ENCODE measurements at places on chromosomes 7 and 10. TPM values are rescaled to one million over a fixed set of nuclear protein-coding genes. Genes with fewer than 3 reads are reported as not detected.

- no peak for DNase-seq
These were observed 38.6 kb downstream of the SLC25A40 start for GRCh38 chr7:87837597-87837996.

GRCh38 chr10:24737001-24737400 lies 13.3 kb upstream of the ARHGAP21 start:
- DNase-seq = no peak

- no peak for DNase-seq
These were observed 96.6 kb downstream of the ZNF248 start for GRCh38 chr10:37760817-37761216.

DNA sequence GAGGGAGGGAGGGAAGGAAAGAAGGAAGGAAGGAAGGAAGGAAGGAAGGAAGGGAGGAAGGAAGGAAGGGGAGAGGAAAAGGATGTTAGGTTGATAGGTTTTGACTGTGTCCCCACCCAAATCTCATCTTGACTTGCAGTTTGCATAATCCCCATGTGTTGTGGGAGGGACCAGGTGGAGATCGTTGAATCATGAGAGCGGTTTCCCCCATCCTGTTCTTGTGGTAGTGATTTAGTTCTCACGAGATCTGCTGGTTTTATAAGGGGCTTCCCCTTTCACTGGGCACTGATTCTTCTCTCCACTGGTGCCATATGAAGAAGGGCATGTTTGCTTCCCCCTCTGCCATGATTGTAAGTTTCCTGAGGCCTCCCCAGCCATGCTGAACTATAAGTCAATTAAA lies 15.1 kb upstream of the NUDCD3 start:
- DNase-seq = no peak

DNA sequence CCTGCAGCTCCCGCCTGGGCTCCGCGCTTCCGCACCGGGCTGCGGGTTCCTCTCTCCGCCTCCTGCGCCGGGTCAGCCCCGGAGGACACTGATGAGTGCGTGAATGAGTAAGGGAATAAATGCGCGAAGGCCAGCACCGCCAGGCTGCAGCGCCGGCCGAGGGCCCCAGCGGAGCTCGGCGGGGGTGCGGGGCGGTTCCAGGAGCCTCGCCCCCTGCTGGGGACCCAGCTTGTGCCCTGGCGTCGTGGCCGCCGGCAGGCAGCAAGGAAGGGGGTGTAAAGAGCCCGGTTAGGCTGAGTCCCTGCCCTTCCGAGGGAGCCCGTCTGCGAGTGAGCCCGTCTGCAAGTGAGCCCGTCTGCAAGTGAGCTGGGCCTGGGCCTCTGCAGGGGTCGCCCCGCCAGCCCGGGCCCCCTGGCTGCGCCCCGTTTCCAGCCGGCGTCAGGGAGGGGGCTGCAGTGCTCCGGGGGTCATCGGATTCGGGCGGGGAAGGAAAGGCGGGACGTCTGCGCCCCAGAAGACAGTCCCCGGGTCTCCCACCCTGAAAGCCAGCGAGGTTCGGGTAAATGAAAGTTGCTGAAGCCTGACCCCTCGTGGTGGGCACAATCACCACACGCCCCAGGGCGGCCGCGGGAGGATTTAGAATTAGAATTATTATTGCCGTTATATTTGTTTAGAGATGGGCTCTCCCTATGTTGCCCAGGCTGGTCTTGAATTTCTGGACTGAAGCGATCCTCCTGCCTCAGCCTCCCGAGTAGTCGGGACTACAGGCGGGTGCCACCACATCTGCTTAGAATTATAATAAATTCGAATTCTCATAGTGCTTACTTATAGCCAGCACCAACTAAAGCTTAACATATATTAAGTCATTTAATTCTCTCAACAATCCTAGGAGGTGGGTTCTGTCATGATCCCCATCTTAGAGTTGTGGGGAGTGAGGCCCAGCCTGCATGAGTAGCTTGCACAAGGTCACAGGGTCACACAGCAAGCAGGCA lies 8.6 kb upstream of the CRYGN start:
- peak; percentile 62 for DNase-seq

GRCh38 chr7:74478671-74479065 lies 25.0 kb downstream of the GTF2IRD1 start:
- DNase-seq = no peak

GRCh38 chr10:91579329-91579985 lies 53.4 kb downstream of the PPP1R3C start:
- DNase-seq = no peak

GRCh38 chr7:143374561-143374960 lies 6.6 kb upstream of the ZYX start:
- no peak for DNase-seq

DNA sequence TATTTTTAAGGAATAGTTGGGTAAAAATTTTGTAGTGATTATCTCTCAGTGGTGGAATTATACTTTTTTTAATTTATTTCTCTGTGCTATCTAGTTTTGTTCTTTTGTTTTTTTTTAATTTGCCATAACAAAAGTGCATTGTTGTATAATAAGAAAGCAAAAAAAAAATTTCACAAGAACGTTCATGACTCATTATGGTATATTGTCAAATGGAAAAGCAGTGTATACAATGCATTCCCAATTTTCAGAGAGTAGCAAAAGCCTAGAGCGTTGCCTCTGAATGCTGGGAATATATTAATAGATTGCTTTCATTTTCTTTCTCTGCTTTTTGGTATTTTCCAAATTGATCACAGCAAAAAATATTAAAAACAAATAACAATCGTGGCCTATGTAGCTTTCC lies 46.3 kb upstream of the GPAM start:
- DNase-seq = no peak

DNA sequence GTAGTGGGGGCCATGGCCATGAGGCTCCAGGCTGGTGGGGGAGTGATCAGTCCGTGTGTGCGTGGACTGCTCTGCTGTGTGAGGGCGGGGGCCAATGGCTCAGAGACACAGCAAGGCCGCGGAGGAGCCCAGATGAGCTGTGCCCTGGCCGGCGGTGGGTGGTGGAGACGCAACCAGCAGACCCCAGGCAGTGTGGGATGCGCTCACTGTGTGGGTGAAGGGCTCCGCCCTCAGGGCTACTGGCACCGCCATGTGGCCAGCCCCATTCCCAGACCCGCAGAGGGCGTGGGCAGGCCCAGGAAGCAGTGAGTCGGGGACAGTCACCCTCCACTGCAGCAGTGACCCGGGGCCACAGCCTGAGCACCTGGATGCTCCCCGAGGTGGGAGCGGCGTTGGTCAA lies 9.1 kb downstream of the NKX6-2 start:
- no peak for DNase-seq

GRCh38 chr10:114499630-114500190 lies 95.4 kb upstream of the AFAP1L2 start:
- peak; percentile 75 for DNase-seq

- DNase-seq = peak; percentile 81
These were observed 18.8 kb downstream of the CHST15 start for GRCh38 chr10:124074501-124075109.

GRCh38 chr7:71752171-71752935 lies 620.4 kb downstream of the GALNT17 start:
- DNase-seq = peak; percentile 57

- no peak for DNase-seq
These were observed 99.0 kb upstream of the PITRM1 start for GRCh38 chr10:3271354-3272115.

GRCh38 chr7:40582539-40582938 lies 447.7 kb downstream of the SUGCT start:
- no peak for DNase-seq

DNA sequence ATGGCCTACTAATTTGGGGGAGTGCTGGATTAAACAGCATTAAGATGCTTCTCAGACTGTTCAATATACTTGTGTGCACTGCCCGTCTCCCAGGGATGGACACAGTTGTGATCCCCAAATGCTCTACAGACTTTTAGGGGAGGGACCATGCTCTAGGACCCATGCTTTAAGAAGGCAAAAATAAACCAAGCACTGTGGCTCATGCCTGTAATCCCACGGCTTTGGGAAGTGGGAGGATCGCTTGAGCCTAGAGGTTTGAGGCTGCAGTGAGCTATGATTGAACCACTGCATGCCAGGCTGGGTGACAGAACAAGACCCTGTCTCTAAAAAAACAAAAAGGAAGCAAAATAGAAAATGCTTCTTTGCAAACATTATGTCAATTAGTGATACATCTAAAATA lies 102.6 kb downstream of the VOPP1 start:
- peak; percentile 14 for DNase-seq

DNA sequence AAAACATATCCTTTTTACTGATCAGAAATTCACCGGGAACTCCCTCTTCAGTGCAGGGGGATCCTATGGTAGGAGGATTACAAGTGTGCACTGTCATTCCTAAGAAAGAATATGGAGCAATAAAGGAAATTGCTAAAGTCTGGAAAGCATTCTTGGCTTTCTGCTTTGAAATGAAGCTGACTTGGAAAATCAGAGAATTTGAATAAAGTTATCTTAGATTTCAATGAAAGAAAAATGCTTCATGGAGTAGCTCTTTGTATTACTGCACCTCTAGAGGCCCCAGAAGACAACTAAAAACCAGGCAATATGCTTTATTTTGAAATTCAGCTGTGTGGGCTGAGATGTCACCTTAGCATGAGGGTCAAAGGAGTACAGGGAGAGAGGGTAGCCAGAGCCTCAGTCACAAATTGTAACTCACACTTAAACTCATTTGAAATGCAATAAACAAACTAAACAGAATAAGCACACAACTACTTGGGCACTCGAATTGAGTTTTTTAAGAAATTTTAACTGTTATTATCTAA lies 102.5 kb downstream of the IMMP2L start:
- no peak for DNase-seq

- no peak for DNase-seq
These were observed 351.2 kb upstream of the AKR1E2 start for GRCh38 chr10:4474829-4475228.

DNA sequence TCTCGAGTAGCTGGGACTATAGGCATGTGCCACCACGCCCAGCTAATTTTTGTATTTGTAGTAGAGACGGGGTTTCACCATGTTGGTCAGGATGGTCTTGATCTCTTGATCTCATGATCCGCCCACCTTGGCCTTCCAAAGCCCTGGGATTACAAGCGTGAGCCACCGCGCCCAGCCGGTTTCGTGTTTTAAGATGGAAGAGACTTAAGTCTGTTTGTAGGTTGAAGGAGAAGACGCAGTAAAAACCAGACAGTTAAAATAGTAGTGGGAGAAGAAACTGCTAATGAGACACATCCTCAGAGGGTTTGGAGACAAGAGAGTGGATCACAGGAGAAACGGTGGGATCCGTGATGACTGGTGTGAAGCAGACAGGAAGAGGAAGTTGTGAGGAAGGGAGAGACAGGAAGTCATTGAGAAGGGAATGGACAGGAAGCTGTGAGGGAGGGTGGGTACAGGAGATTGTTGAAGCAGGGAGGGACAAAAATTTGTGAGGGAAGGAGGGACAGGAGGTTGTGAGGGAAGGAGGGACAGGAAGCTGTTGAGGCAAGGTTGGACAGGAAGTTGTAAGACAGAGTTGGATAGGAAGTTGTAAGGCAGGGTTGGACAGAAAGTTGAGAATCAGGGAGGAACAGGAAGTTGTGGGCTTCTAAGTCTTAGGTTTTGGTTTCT lies 115.5 kb downstream of the WDFY4 start:
- no peak for DNase-seq

DNA sequence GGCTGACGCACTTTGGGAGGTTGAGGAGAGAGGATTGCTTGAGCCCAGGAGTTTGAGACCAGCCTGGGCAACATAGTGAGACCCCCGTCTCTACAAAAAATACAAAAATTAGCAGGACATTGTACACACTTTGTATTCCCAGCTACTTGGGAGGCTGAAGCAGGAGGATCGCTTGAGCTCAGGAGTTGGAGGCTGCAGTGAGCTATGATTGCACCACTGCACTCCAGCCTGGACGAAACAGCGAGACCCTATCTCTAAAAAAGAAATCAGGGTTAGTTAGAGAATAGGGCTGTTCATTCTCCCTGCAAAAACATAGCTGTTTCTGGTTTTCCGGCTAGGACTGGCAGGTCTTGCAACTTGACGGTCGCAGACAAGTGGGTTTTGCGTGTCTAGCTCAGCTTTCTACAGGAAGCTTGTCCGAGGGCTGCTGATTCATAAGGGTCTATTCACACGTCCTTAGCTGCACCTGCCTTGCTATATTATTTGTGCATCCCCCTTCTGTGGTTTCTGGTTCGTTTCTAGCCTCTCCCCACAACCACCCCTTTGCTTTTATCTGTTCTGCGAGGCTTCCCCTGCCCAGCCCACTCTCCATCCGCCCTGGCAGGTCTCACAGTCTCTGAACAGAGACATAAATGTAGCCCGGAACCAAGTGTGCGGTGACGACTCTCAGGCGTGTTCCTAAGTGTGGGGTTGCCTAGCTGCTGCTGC lies 10.7 kb downstream of the AMZ1 start:
- peak; percentile 73 for DNase-seq

DNA sequence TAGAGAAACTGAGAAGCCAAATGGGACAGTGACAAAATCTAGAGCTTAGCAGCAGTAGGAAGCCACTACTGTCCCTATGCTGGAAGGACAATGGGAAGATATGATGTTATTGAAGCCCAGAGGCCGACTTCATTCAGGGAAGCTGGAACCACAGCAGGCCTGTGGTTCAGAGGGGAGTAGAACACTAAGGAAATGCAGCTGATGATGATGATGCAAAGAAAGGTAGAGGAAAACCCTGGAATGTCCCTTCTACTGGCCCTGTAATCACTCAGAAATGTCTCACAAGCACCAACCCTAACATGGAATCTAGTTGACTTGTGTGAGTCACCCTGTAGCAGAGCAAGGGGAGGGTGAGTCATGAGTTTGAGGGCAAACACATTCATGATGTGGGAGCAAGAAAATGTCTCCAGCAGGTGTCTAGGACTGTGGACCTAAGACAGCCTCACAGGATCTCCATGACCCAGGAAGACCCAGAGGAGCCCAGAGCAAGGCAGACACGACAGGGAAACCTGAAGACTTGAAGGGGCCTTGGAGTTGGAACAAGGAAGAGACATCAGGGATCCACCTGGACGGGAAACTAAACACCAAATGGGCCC lies 37.0 kb upstream of the LRRC17 start:
- no peak for DNase-seq

GRCh38 chr10:126352453-126352852 lies 35.8 kb downstream of the ADAM12 start:
- no peak for DNase-seq

- DNase-seq = no peak
These were observed 106.4 kb downstream of the DNAJB6 start for GRCh38 chr7:157442993-157443831.

DNA sequence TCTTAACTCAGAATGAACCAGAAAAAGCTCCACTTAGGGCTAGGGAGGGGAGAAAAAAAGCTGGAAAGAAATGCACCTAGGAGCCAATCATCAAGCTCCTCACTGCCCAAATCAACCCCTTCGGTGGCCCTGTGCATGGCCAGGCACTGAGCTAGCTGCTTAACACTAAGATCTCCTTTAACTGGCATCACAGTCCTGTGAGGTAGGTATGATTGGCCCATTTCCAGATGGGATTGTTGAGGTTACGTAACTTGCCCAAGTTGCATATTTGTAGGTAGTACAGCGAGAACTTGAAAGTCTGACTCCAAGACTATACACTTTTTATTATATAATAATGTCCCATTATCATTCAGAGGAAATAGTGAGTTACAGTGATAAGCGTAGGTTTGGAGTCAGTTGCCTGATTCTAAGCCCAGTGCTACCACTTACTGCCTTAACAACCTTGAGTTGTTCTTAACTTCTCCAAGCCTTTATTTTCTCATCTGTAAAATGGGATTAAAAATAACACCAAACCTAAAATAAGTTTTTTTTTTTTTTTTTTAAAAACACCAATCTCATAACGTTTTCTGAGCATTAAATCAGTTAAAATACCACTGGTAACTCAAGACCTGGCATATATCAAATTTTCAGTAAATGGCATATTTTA lies 37.2 kb upstream of the ACSL5 start:
- DNase-seq = no peak

The HOXA11 gene
- total RNA-seq = not detected

The RSPH10B gene
- not detected for total RNA-seq

The CRYGN gene
- total RNA-seq = not detected

The BRAT1 gene
- 56.9 TPM for total RNA-seq

The PLA2G12B gene
- total RNA-seq = 67.3 TPM

The SLC13A4 gene
- not detected for total RNA-seq

The LLCFC1 gene
- not detected for total RNA-seq
